ENCODE measurements at places on chromosomes 2 and 18.

DNA sequence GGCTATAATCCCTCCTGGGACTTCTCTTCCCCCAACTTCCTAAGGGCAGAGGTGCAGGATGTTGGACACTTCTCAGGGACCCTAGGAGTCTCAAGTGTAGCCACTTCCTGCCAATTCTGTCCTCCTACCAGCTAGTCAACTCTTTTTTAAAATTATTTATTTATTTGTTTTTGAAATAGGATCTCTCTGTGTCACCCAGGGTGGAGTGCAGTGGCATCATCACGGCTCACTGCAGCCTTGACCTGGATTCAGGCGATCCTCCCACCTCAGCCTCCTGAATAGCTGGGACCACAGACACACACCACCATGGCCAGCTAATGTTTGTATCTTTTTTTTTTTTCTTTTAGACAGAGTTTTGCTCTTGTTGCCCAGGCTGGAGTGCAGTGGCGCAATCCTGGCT is 11.5 kb downstream of the SFTPB start:
- no peak for DNase-seq

DNA sequence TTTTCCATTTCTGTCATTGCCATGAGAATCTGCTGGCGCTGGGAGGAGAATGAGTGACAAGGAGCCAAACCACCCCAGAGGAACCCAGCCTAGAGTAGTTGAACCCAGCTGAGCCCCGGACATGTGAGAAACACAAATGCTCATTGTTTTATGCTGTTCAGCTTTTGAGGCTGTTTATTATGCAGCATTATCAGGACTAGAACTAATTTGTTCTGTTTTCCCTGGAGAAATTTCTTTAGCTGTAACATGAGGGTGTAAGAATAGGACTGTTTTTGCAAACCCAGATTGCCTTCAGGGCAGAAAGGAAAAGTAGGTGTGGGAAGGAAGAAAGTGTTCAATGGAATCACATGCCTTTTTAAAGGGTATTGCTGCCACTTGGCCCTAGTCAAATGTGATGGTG is 28.5 kb upstream of the DOCK10 start:
- DNase-seq: peak; percentile 48

DNA sequence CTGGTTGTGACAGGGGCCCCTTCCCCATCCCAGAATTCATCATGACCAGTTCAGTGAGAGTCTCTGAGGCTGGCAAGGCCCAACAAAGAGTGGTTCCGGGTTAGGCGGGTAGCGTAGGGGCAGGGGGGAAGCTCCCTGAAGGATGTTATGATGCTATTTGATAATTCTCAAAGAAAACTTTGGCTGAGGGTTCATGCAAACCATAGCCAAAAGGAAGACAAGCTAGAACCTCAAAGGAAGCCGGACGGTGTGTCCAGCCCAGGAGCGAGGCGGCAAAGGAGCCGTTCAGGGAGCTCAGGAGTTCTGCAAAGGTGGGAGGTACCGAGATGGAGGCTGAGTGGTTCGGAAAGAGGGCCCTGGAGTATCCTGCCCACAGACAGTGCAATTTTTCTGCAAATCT is 226.8 kb upstream of the RAB6C start:
- no peak for DNase-seq

DNA sequence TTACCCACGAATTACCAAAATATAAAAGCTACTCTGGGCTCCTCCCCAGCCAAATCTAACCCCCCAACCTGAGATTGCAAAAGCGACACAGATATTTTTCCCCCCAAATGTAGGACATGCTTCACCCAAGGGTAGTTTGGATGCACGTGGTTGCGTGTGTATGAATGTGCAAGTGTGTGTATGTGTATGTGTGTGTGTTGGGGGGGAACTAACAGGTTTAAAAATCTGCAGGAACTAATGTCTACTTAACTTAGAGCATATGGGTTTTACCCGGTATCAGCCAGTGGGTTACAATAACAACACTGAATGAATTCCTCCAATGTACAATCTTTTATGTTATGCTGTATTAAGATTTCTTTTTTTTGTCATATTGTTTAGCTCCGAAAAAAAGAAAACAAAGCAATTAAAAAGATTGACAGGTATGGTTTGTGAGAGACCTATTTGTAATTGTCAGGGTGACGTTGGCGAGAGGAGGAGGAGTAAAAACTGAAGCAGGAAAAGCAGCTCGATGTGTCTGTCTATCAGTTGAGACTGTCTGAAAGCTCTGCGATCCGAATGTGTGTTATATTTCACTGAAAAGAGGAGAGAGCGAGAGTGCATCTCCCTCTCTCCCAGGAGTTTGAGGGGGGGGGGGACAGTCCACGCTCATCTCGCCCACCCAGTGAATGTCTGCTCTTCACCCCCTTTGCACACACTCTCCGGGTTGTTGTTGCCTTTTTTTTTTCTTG is at the start of gene TSHZ1:
Gene TSHZ1 (plus strand): TSS at position 524 of the 728 bp plus-strand sequence. CDS start 1,080 bp downstream, outside the sequence.
- peak; percentile 51 for DNase-seq

DNA sequence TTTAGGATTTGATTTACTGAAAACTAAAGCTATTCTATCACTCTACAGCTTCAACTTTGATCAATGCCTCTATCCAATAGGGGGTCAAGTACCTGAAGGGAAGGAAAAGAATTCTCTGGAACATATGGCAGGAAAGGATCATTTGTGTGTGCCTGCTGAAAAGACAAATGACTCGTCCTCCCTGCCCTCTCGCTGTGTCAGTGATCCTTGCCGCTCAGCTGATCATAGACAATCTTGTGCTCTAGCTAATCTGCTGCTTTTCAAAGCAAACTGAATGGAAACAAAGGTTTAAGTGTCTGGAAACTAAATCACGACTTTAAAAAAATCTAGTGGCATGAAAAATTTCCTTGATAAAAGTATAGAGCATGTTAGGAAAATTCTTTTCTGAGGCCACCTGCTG is 75.6 kb upstream of the CPO start:
- no peak for DNase-seq

DNA sequence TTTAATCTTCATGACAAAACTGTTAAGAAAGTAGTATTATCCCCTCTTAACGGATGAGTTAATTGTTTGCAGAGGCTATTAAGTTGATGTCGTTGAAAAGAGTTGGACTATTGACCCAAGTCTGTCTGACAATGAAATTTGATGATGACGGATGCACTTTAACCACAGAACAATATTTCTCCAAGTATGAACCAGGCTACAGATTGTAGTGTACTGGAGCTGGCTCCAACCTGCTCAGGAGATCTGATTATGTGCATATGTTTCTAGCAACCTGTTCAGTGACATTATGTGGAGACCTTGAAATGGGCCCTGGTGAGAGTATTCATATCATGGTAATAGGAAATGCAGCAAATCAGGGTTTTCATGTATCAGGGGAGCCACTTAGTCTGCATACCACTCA is 174.1 kb downstream of the CDH7 start:
- DNase-seq: no peak

DNA sequence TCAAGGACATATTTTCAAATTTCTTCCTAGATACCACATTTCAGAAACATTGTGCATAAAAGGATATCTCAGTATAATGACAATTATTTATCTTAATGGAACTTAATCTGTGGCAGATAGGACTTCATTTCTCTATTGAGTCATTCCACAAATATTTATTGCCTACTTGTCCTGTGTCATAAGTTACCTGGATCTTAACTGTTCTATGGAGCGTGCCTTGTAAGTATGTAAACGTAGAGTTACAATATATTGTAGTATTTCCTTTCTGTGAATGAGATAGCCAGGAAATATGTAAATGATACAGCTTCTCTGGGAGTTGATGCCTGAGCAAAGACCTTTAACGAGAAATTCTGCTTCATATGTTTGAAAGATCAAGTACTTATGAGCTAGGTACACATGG is 2.5 kb downstream of the AGFG1 start:
- no peak for DNase-seq

- no peak for DNase-seq
Measured at GRCh38 chr2:233143700-233144331, 83.7 kb downstream of the INPP5D start.

DNA sequence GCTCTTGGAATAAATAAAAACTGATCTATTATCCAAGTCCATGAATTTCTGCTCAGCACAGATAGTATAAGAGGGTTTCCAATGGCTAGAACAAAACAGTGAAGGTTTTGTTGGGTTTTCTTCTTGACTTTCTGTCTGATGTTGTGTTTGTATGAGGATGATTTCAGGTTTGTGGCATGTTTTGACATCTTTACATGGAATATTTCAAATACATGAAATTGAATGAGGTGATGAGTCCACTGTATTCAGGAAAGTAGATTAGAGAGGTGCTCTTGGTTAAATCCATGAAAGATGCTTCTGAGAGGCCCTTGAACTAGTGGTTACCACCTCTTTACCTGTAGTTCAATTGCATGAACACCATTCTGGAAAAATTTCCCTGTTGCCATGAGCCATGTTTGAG is 84.3 kb downstream of the RAPGEF4 start:
- no peak for DNase-seq

DNA sequence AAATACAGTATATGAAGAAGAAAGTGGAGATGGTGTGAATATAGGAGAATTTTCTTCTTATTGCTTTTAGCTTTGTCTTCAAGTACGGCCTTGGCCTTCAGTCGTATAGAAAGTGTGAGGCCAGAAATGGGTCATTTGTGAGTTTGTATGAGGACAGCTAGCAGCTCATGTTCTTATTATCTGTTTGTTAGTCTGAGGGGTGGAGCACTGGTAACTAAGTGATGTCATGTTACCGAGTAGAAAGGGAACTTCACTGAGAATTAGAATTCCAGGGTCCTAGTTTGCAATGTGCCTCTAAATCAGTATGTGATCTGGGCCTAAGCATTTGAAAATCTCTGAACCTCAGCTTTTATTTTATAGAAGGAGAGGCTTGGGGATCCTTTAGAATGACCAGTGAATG is 588.6 kb downstream of the NRXN1 start:
- no peak for DNase-seq
